ENCODE measurements at places on chromosomes 2 and 18. TPM values are rescaled to one million over a fixed set of nuclear protein-coding genes. Genes with fewer than 3 reads are reported as not detected.

CIDEA gene
- polyA plus RNA-seq = 2.1 TPM

RAX gene
- 0.01 TPM for polyA plus RNA-seq

DBI gene
- polyA plus RNA-seq = 823 TPM

VWC2L gene
- polyA plus RNA-seq = not detected

CAPN14 gene
- 72.7 TPM for polyA plus RNA-seq

CAVIN2 gene
- 11.1 TPM for polyA plus RNA-seq

ATP6V1B1 gene
- polyA plus RNA-seq = 0.13 TPM

ASIC4 gene
- polyA plus RNA-seq = 0.02 TPM

IL1A gene
- 17.4 TPM for polyA plus RNA-seq

REEP1 gene
- 2.6 TPM for polyA plus RNA-seq

NOL4 gene
- polyA plus RNA-seq = not detected

NT5DC4 gene
- not detected for polyA plus RNA-seq

EMILIN1 gene
- 12.1 TPM for polyA plus RNA-seq

LBX2 gene
- polyA plus RNA-seq = 0.18 TPM

FAM110C gene
- polyA plus RNA-seq = 31.1 TPM

INO80C gene
- 70.6 TPM for polyA plus RNA-seq

CWC22 gene
- polyA plus RNA-seq = 7.5 TPM

CRYBA2 gene
- 0.49 TPM for polyA plus RNA-seq

RNU2-63P gene
- polyA plus RNA-seq = not detected

TMEM169 gene
- 0.04 TPM for polyA plus RNA-seq

CRYGC gene
- polyA plus RNA-seq = not detected

IKZF2 gene
- polyA plus RNA-seq = 11.3 TPM

ZSWIM2 gene
- not detected for polyA plus RNA-seq

AP1S3 gene
- 2.2 TPM for polyA plus RNA-seq

BOLL gene
- polyA plus RNA-seq = not detected

KCNIP3 gene
- polyA plus RNA-seq = 2.2 TPM

SNORC gene
- 2.4 TPM for polyA plus RNA-seq

CACNB4 gene
- polyA plus RNA-seq = 1.2 TPM

SERPINB4 gene
- polyA plus RNA-seq = 68.4 TPM

FAM161A gene
- polyA plus RNA-seq = 1.1 TPM

GCG gene
- 0.14 TPM for polyA plus RNA-seq

NCKAP5 gene
- polyA plus RNA-seq = 2.2 TPM

ACMSD gene
- polyA plus RNA-seq = not detected

WNT10A gene
- polyA plus RNA-seq = 13.7 TPM

ROCK2 gene
- polyA plus RNA-seq = 3.4 TPM

C2orf66 gene
- polyA plus RNA-seq = 0.07 TPM

SCN7A gene
- 1.2 TPM for polyA plus RNA-seq

TFCP2L1 gene
- polyA plus RNA-seq = 4.3 TPM

CD207 gene
- 0.94 TPM for polyA plus RNA-seq

CYBRD1 gene
- 17.2 TPM for polyA plus RNA-seq

SIX3 gene
- not detected for polyA plus RNA-seq

MSGN1 gene
- polyA plus RNA-seq = 0.31 TPM

SERPINB13 gene
- polyA plus RNA-seq = 228 TPM

Data from esophagus (tissue), 2 donors.